ENCODE measurements at places on chromosomes 3 and 15.

DNA sequence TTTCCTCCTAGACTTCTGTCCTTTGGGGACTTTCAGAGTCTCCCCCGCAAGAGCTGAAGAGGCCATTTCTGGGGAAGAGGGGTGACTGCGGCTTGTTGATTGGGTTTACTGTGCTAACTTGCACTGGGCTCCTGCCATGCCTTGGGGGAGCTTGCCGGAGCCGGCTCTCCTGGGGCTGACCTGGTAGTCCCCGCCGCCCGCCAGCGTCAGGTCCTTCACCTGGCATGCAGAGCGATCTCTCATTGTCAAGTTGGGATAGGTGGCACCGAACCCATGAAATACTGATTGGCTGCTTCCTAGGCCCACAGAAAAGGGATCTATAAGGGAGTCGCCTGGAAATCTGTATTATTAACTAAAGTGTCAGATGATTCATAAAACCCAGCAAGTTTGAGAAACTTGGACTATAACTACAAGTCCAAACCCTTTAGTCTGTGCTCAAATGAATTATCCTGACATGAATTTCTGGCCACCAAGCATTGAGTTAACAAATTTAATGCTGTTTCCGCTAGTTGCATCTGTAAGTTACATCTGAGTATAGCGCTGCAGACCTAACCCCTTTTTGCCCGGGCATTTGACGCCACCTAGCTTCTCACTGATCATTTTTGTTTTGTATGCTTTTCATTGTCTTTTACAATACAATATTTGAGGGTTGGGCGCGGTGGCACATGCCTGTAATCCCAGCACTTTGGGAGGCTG lies 607 bp upstream of the IMP3 start:
- H3K27ac ChIP-seq, result peak overlapping the region; percentile 86
- peaks cover 12% of the 10 kb centered on the region for H3K4me1 ChIP-seq
- H3K4me3 ChIP-seq, result peak overlapping the region; percentile 93
- no peak for DNase-seq
- no peaks in the 10 kb centered on the region for H3K27me3 ChIP-seq
- H3K36me3 ChIP-seq, result peaks cover 15% of the 10 kb centered on the region

GRCh38 chr3:81354119-81354518 lies 407.3 kb downstream of the GBE1 start:
- H3K36me3 ChIP-seq, result no peaks in the 10 kb centered on the region
- H3K27me3 ChIP-seq, result no peaks in the 10 kb centered on the region
- no peak overlapping the region for H3K4me3 ChIP-seq

DNA sequence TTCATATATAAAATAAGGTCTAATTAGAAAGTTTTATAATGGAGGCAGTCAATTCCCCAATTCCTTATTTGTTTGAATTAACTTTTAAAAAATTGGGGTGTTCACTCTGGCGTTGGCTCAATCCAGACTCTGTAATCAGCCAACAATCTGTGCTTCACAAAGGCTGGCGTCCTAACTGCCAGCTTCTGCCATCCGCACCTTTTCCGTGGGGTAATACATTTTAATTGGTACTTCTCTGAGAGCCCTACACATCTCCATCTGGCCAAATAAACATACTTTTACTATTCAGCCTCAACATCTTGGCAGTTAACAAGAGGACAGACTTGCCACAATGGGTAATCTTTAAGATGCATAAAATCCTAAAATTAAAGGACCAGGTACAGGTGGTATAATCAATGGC lies 125.2 kb upstream of the CCNL1 start:
- H3K27ac ChIP-seq, result no peak overlapping the region
- no peaks in the 10 kb centered on the region for H3K4me1 ChIP-seq
- H3K36me3 ChIP-seq, result no peaks in the 10 kb centered on the region

GRCh38 chr15:48462688-48463087 lies 131.5 kb downstream of the DUT start:
- no peaks in the 10 kb centered on the region for H3K4me1 ChIP-seq

- H3K27me3 ChIP-seq, result no peaks in the 10 kb centered on the region
- no peak overlapping the region for H3K27ac ChIP-seq
- DNase-seq, result peak; percentile 71
- no peak overlapping the region for H3K4me3 ChIP-seq
Measured at GRCh38 chr3:137946356-137946973, 63.5 kb upstream of the CLDN18 start.

DNA sequence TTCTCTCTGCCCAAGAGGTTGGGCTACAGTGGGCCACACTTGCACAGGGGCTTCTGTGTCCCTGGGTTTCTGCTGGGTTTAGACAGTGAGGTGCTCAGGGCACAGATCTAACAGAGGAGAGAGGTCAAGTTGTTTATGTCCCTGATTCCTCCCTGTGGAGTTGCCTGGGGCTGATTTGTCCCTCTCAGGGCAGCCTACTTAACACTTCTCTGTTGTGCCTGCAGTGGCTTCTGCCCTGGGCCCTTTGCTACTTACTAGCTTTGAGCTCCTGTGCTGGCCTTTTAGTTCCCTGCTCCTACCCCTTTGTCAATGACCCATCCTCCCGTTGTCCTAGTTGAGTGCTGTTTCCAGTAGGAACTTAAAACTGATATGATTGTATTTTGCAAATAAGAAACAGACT lies 114.0 kb upstream of the RGMA start:
- H3K4me3 ChIP-seq, result no peak overlapping the region
- no peaks in the 10 kb centered on the region for H3K4me1 ChIP-seq
- H3K27me3 ChIP-seq, result no peaks in the 10 kb centered on the region
- DNase-seq, result no peak
- H3K27ac ChIP-seq, result no peak overlapping the region
- no peaks in the 10 kb centered on the region for H3K36me3 ChIP-seq

DNA sequence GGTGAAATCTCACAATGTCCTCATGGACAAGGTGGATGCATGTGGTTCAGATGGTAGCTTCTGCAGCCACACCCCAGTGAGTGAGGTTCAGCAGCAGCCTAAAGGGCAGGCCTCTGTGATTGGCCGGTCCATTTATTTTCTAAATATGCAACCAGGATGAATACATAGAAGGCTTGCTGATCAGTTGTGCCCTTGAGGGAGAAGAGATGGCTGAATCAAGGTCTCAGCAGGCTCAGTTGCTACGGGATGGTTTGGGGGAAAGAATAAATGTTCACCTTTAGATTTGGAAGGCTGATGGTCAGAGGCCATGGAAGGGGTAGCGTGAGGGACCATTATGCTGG lies 53.7 kb upstream of the FGD5 start:
- no peak overlapping the region for H3K4me3 ChIP-seq
- no peak for DNase-seq
- no peak overlapping the region for H3K27ac ChIP-seq
- peaks cover 4% of the 10 kb centered on the region for H3K4me1 ChIP-seq
- peaks cover 18% of the 10 kb centered on the region for H3K27me3 ChIP-seq

DNA sequence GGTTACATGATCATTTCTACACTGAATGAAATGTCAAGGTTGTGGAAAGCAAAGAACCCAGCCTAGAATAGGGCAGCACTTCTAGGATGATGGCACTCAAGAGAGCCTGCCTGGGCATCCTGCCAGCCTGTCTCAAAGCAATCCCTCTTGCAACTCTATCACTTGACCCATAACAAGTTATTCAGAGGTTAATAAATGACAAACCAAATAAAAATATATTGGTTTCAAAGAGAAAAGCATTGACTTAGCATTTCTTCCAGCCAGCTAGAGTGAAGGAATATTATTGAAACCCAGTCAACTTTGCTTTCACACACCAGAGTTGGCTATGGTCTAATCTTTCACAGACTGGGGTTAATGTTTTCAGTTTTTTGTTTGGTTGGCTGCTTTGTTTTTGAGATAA lies 214.6 kb upstream of the UBE2E2 start:
- DNase-seq, result no peak
- H3K4me1 ChIP-seq, result no peaks in the 10 kb centered on the region
- no peaks in the 10 kb centered on the region for H3K36me3 ChIP-seq

All from K562 (cell line).